Cardiac fibroblast (primary cell): ENCODE measurements at places on chromosomes 1 and 21.

- no peak for DNase-seq
Observed at GRCh38 chr1:56029319-56030003, 549.9 kb downstream of the PLPP3 start.

DNA sequence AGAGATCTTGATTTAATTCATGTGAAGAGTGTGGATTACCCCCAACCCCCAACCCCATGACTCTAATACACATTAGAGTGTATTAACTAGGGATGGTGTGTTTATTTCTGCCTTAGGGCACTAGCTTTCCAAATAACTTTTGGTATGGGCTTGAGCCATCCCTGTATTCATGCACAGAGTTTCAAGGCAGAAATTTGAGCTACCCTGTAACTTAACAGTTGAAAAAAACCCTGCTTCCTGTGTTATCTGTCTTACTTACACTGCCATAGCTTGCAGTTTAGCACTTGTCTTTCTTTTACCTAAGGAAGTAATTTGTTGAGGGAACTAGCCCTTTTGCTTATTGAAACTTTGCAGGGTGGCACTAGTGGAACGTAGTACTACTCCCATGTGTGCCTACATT, 6.3 kb downstream of the SRSF11 start:
- DNase-seq, result no peak

- DNase-seq, result peak; percentile 18
Observed at GRCh38 chr1:71509051-71509595, 428.3 kb upstream of the ZRANB2 start.

- peak; percentile 74 for DNase-seq
Observed at GRCh38 chr1:154729031-154729442, 121.1 kb upstream of the ADAR start.

DNA sequence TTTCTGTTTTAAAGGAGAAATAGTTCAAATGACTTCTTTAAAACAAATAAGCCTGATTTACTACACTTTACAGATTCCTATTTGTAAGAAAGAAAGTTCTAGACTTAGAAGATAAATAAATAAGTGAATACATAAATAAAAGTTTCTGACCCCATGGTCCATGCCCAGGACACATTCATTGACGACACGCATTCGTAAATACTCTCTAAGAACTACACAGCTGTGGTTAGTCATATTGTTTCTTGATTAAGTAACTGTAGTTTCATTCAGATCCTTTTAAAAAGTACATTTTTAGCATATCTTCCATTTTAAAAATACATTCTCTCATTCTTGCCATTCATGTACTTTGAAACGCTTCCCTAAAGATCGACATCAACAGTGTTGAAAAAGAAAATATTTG, 497.4 kb downstream of the SETD4 start:
- peak; percentile 87 for DNase-seq

- no peak for DNase-seq
Observed at GRCh38 chr1:43367026-43367903, 546 bp downstream of the ELOVL1 start.

- no peak for DNase-seq
Observed at GRCh38 chr1:35863136-35863535, 19.9 kb upstream of the AGO1 start.

- no peak for DNase-seq
Observed at GRCh38 chr1:88022516-88022915, 661.6 kb upstream of the PKN2 start.

- peak; percentile 10 for DNase-seq
Observed at GRCh38 chr1:57423656-57424211, at the start of gene DAB1. TSS of gene DAB1 (minus strand) at chr1:57424060. CDS start at chr1:57291030, 133,030 bp downstream.

- DNase-seq, result peak; percentile 26
Observed at GRCh38 chr1:218488986-218489385, 143.8 kb downstream of the TGFB2 start.

GRCh38 chr1:117037802-117038201, 22.3 kb upstream of the TTF2 start:
- DNase-seq, result no peak

GRCh38 chr1:235624721-235625333, 24.8 kb downstream of the GNG4 start:
- DNase-seq, result peak; percentile 80

DNA sequence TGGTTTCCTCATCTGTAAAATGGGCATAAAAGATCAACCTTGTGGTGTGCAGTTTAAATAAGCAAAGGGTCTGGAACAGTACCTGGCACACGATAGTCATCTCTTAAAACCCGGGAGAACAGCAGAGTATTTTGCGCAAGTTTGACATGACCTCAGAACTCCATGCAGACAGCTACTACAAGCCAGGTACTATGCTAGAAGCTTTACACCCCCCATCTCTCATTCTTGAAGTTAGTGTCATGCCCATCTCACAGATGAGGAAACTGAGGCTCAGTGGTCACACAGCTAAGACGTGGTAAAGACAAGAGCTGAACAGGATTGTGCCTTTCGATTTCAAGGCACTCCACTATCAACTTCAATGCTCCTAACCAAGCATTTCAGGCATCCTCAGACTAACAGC, 78.7 kb downstream of the CAPZB start:
- no peak for DNase-seq

GRCh38 chr1:179828554-179829110, 49.0 kb downstream of the TOR1AIP2 start:
- DNase-seq, result no peak

DNA sequence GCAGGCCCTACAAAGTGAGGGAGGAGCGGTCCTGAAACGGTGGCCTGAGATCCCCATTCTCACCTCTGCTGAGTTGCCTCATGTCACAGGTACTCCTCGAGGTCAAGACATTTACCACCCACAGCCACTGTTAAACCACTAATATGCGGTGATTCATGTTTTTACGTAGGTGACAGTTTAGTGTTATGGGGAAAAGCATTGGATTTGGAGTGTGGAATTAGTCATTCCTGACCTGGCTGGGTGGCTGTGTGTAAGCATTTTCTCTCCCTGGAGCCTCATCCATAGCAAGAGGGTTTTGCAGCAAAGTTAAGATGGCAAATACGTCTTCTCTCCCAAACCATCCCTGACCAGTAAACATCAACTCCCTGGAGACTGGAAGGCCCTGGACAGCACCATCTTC, 57.8 kb upstream of the KCNJ6 start:
- DNase-seq, result peak; percentile 17

DNA sequence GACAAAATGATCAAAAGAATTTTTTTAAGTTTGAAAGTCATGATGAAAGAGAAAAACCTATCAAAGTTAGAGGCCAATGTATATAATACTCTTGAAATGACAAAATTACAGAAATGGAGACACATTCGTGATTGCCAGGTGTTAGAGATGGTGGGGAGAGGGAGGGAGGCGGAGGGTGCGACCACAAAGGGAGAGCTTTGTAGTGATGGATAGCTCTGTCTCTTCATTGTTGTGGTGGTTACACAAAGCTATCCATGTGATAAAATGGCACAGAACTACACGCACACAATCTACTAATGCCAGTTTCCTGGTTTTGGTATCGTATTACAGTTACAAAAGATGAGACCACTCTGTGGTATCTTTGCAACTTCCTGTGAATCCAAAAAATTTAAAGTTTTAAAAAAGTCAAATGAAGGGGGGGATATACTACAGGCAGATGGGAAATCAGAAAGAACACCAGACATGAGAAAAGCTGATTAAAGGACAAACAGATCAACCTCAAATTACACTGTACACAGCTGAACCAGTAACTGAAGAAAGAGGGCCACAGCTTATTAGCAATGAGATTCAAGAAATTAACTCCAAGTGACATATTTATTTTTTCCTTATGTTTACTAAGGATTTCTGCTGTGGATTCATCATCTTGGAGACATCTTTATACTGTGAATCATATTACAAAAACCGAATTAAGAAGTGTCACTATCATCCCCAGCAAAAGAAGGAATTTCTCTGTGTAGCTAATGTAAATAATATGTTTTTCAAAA, 199.1 kb downstream of the SLC45A1 start:
- DNase-seq, result peak; percentile 46
